ELR (cell line): ENCODE measurements at places on chromosomes 7 and 10.

DNA sequence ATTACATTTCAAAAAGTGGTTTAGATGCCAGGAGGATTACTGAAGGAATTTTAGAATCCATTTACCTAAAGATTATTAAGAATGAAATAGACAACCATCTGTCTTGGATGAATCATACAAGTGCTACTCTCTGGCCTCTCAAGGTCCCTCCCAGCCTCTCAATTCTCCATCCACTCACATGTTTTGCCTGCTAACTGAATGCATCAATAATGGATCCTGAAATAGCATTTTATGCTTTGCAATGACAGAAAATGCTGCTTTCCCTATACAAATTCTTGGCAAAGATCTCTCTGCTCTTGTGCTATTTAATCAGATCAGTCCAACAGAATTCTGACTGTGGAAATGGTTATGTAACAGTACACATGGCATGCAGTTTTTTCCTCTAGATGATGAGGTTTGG lies 68.1 kb downstream of the HBP1 start:
- DNase-seq, result peak; percentile 7

- DNase-seq, result no peak
Measured at GRCh38 chr7:139646566-139646965, 123.1 kb downstream of the CLEC2L start.

- DNase-seq, result peak; percentile 71
Measured at GRCh38 chr7:111919631-111920179, 286.5 kb downstream of the DOCK4 start.

DNA sequence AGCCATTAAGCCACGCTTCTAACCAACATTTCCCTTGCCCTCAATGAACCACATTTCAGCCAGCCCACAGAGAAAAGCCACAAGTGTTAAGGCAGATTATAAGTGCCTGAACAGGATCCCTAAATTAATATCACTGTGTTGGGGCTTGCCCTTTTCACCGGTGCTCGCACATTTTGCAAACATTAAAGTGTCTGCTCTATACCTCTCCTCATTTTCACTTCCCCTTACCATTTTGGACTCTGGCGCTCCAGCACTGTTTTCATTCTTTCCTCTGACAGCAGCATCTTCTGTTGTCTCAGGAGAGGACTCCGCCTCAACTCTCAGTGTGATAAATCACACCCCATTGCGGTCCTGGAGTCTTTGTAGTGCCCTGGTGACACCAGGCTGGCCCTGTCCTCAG lies 274.2 kb downstream of the BAMBI start:
- DNase-seq, result no peak

DNA sequence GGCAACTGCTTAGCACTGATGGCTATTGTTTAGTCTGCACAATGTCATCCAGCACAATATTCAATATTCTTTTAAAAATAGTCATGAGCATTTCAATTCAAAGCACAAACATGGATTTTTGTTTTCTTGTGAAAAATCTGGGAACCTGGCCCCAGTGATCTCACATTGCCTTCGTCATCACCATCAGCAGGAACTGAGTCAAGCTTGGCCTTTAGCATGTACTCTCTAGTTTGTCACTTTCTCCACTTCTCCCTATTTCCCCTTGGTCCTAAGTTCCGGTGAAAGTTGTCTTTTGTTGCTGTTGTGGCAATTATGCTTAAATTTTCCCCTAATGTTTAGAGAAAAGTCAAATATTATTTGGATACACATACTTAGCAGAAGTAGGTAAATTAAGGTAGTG lies 252.9 kb upstream of the SORCS1 start:
- peak; percentile 51 for DNase-seq

- DNase-seq, result peak; percentile 2
Measured at GRCh38 chr7:70788276-70788675, 343.7 kb upstream of the GALNT17 start.

DNA sequence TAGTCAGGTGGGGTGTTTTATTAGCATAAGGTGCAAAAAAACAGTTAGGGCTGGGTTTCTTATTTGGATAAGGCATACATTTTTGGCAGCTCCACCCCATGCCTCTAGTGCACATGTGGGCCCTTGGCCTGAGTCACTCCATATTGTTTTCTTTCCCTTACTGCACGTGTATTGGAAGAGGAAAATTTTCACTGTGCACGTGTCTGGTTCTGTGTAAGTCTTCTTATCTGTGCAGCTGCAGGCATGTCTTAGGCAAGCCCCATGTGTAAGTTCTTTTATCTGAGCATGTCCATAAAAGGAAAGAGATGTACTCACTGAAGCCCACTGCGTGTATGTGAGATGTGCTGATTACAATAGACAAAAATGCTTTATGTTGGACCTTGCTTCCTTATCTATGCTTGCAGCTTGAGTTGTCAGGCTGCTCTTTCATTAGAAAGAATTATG lies 540.3 kb upstream of the IGFBP3 start:
- no peak for DNase-seq

DNA sequence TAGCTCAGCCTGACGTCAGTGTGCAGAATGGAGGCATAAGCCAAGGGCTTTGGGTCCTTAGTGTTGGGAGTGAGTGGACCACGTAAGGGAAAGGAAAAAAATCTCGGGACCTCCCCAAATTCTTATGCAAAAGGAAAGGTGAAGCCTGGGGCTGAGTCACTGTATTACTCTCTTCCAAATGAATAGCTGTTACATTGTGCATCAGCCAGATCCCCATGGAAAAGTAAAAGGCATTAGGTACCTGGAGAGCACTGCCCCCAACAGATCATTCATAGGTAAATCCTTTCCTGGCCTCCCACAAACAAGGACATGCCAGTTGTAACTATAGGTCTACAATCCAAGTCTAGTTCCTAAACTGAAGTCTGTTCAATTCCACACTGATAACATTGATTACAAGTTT lies 170.5 kb downstream of the C1GALT1 start:
- peak; percentile 3 for DNase-seq
